ENCODE measurements at places on chromosomes 11 and 22. TPM values are rescaled to one million over a fixed set of nuclear protein-coding genes. Genes with fewer than 3 reads are reported as not detected.

DNA sequence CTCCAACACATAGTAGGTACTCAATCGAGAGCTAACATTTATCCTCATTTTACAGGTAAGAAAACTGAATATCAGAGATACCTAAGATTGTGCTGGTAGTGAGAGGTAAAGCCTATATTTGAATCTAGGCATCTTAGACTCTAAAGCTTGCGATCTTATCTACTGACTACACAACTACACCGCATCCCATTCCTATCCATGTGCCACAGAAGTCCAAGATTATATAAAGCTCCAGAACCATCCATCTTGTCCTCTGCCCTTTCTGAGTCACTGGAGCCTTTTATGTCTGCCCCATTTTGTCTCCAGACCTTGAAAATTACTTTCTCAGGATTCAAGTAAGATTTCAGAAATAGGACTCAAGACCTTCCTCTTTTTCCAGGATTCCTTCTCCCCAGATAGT, 84.4 kb downstream of the OR5AK2 start:
- H3K36me3 ChIP-seq, result no peaks in the 10 kb centered on the region
- H3K4me1 ChIP-seq, result no peaks in the 10 kb centered on the region
- no peak for DNase-seq
- H3K27ac ChIP-seq, result no peak overlapping the region

GRCh38 chr11:6735306-6735705, 36.5 kb downstream of the OR2AG2 start:
- DNase-seq, result no peak
- H3K27ac ChIP-seq, result no peak overlapping the region
- H3K4me3 ChIP-seq, result no peak overlapping the region

DNA sequence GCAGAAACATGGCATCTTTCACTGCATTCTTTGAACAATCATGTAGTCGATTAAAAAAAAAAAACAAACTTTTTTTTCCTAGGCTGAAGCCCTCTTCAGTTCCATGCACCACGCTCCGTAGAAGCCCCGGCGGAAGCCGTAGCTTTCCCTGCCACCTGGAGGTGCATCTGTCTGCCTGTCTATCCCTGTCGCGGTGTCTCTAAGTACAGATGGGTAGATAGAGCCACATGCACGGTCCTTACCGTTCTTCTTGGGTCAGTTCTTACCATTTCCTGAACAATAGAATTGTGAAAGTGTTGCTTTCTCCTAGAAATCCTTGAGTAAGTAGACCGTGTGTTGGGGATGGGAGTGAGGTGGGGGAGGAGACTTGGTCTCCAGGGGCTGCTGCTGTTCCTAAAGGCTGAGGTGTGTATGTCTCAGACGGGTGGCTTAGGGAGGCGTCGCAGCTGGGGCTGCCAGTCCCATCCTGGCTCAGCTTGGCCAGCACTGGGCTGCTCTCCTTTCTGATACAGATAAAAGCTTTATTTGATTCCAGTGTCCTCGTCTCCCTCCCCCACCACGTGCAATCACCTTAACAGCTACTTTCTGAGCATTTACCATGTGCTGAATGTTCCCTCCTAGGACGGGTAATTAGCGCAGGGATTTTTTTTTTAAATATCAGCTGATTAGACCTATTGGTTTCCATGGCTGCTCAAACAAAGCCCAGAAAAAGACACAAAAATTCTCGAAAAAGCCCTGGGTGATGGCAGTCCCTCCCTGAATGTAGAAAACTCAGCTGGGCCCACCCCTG, 46.8 kb downstream of the MACROD1 start:
- H3K27ac ChIP-seq, result no peak overlapping the region
- H3K4me3 ChIP-seq, result no peak overlapping the region
- H3K36me3 ChIP-seq, result no peaks in the 10 kb centered on the region

GRCh38 chr11:128291835-128292234, 295.5 kb downstream of the ETS1 start:
- no peak overlapping the region for H3K4me3 ChIP-seq
- H3K36me3 ChIP-seq, result no peaks in the 10 kb centered on the region
- no peak overlapping the region for H3K27ac ChIP-seq
- H3K27me3 ChIP-seq, result no peaks in the 10 kb centered on the region

DNA sequence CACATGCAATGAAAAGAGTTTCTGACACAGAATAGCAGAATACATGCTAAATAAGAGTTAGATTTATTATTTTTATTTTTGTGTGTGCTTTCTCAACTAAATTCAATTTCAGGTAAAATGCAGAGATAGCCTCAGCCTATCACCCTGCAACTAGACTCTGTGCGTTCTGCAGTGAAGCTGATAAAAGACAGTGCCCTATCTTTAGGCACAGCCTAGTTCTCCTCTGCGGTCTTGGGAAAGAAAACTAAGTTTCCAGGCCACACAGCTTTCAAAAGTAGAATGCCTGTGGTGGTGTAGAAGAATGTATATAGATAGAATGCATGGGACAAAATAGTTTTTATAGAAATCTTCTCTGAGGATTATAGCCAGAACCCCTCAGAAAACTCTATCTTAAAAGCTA, 12.0 kb upstream of the MMP1 start:
- no peaks in the 10 kb centered on the region for H3K27me3 ChIP-seq
- no peak for DNase-seq
- H3K27ac ChIP-seq, result no peak overlapping the region
- H3K4me3 ChIP-seq, result no peak overlapping the region
- H3K4me1 ChIP-seq, result no peaks in the 10 kb centered on the region

DNA sequence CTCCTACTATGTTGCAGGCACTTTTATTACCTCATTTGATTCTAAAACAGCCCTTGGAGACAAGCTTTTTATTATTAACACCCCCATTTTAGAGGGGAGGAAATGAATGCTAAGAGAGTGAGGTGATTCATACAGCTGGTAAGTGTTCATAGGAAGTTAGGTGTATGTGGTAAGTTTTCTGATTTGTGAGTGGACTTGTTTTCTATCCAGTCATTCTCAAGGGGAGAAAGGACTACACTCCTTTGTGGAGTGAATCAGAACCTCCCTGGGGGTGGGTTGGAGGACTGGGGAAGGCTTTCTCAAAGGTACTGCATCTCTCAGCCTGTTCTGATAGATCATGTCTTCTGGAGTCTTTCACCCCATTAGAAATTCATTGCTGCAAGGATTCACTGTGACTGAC, 23.5 kb downstream of the PKNOX2 start:
- H3K27me3 ChIP-seq, result no peaks in the 10 kb centered on the region
- no peak overlapping the region for H3K27ac ChIP-seq
- H3K36me3 ChIP-seq, result no peaks in the 10 kb centered on the region

DNA sequence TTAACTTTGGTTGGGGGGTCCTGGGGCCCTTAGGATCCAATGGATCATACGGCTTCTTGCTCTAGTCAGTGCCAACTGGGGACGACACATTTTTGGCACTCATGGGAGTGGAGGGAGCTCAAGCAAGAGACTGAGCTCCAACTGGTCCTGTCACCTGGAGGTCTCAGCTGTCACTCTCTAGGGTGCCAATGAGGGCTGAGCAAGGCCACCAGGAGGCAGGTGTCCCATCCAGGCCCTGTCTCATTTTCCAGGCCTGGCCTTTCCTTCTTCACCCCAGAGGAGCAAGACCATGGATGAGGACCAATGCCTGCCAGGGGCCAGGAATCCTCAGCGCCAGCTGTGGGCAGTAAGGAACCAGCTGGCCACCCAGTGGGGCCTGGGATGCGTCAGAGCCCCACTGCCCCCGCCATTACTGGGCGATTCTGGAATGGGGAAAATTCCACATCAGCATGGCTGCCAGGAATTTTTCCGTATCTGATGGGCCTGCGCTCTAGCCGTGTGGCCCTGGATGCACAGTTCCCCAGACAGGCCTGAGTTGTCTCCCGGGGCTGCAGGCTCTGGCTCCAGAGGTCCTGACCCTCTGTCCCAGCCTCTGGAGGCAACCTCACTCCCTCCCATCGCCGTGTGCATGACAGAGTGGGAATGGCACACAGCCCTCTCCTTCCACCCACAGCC, 669 bp upstream of the GAL3ST1 start:
- no peaks in the 10 kb centered on the region for H3K27me3 ChIP-seq
- H3K4me1 ChIP-seq, result peaks cover 2% of the 10 kb centered on the region
- no peak overlapping the region for H3K27ac ChIP-seq
- peaks cover 28% of the 10 kb centered on the region for H3K36me3 ChIP-seq

DNA sequence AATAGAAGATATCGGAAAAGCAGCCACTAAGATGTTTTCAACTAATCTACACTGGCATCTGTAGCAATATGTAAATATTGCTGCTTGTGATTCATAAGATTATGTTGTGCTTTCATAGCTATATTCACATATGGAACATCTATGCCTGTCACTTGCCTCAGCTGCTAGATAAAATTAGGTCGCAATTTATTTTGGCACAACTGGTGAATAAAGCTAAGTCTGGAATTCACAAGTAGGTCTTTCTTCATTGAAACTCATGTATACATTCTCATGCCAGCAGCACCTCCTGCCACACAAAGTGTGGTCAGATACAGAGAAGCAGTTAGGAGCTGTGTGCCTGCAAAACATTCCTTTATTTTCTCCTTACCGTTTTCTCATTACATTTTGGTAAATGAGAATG, 543.3 kb upstream of the CHORDC1 start:
- H3K27ac ChIP-seq, result no peak overlapping the region
- H3K36me3 ChIP-seq, result no peaks in the 10 kb centered on the region

- H3K4me1 ChIP-seq, result no peaks in the 10 kb centered on the region
- H3K27me3 ChIP-seq, result no peaks in the 10 kb centered on the region
- no peak overlapping the region for H3K27ac ChIP-seq
Observed at GRCh38 chr11:10317151-10317755, 12.4 kb downstream of the ADM start.

DNA sequence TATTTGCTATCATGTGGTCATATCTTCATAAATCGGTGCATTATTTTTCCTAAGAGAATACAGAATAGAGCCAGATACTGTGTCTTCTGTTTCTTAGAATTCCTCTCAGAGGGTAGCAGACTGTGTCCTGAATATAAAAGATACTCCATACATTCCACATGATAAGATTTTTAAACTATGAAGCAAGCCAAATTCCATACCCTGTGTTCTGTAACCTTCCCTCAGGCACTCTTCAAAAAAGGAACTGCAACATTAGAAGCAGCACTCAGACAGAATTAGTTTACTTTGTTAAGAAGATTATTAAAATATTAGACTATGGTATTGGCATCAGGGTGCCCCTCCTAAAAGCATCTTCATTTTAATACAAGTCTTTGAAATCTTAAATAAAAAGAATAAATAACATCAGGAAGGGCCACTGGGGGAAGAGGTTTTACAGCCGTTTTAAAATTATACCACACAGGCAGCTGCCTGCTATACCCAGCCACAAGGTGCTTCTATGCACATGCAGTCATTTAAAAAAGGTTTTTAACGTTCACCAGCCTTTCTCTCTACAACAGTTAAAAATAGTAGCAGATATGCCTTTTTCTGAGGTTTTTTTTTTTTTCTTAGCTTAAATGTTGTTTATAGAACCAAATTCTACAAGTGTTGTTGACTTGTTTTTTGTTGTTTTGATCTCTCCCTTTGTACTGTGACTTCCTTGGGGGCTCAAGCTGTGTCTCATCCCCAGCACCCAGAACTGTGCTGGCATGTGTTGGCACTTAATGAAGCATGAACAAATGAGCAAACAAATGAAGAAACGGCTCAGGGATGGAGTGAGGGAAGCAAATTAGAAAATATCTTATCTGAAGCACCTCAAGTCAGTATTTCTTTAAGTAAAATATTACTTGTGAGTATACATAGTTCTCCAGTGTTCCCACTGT, 54.7 kb upstream of the CCDC89 start:
- no peaks in the 10 kb centered on the region for H3K36me3 ChIP-seq
- no peaks in the 10 kb centered on the region for H3K4me1 ChIP-seq
- H3K4me3 ChIP-seq, result no peak overlapping the region

DNA sequence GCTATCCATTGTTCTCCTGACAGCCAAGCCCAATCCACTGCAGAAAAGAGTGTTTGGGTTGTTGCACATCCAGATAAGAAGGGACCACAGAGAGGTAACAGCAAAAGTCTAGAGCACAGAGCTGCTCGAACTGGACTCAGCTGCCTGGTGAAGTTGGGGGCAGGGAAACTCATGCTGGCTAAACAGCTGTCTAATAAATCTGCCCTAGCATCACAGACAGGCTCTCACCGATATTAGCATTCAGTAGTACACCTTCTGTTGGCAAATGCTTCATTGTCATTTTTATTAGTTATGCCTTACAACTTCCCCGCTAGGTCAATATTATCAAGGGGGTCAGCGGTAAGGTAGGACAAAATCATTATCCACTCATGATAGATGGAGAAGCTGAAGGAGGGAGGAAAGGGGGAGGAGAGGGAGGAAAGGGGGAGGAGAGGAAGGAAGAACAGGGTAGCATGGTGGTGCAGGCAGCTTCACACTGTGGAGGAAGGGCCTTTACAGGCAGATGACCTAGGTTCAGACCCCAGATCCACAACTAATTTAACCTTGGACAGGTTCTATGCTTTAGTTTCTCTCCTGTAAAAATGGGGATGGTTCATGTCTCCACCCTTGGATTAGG, 102.7 kb downstream of the LARGE1 start:
- no peaks in the 10 kb centered on the region for H3K4me1 ChIP-seq
- no peak for DNase-seq
- no peak overlapping the region for H3K27ac ChIP-seq
- no peaks in the 10 kb centered on the region for H3K27me3 ChIP-seq
- H3K36me3 ChIP-seq, result no peaks in the 10 kb centered on the region
- H3K4me3 ChIP-seq, result no peak overlapping the region

GRCh38 chr22:49970528-49971231, 10.1 kb downstream of the PIM3 start:
- no peaks in the 10 kb centered on the region for H3K27me3 ChIP-seq
- no peaks in the 10 kb centered on the region for H3K36me3 ChIP-seq
- H3K27ac ChIP-seq, result peak overlapping the region; percentile 79
- H3K4me3 ChIP-seq, result peak overlapping the region; percentile 38
- H3K4me1 ChIP-seq, result peaks cover 7% of the 10 kb centered on the region
- peak; percentile 94 for DNase-seq

- no peak for DNase-seq
- no peaks in the 10 kb centered on the region for H3K36me3 ChIP-seq
- no peak overlapping the region for H3K27ac ChIP-seq
Observed at GRCh38 chr11:47109051-47109726, 67.5 kb downstream of the ARFGAP2 start.

DNA sequence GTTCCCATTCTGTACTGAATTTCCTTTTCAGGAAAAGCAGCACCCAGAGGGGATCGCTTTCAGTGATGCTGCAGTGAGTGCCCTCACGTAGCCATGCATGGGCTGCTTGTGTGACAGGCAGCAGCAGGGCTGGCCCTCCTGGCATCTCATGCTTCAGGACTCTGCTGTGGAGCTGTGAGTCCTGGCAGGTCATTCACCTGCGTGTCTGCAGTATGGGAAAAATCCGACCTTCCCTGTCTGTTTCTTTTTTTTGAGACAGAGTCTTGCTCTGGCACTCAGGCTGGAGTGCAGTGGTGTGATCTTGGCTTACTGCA, 13.4 kb downstream of the GLB1L2 start:
- H3K4me1 ChIP-seq, result no peaks in the 10 kb centered on the region
- no peak for DNase-seq
- H3K4me3 ChIP-seq, result no peak overlapping the region
- no peaks in the 10 kb centered on the region for H3K36me3 ChIP-seq
- no peaks in the 10 kb centered on the region for H3K27me3 ChIP-seq

- H3K27me3 ChIP-seq, result no peaks in the 10 kb centered on the region
- no peak for DNase-seq
- peak overlapping the region; percentile 22 for H3K4me3 ChIP-seq
- no peaks in the 10 kb centered on the region for H3K36me3 ChIP-seq
- H3K4me1 ChIP-seq, result no peaks in the 10 kb centered on the region
- H3K27ac ChIP-seq, result no peak overlapping the region
Observed at GRCh38 chr22:39556970-39557841, 13.3 kb upstream of the CACNA1I start.

Gene SORL1
- total RNA-seq, result 77.4 TPM

Gene TUBA8
- 1.3 TPM for total RNA-seq

Gene PICALM
- total RNA-seq, result 144 TPM

Gene RASD2
- 6.2 TPM for total RNA-seq

Gene HBG2
- not detected for total RNA-seq

Gene CLDN5
- 31.9 TPM for total RNA-seq

Gene RIMBP3C
- 6.4 TPM for total RNA-seq

Gene CCDC73
- total RNA-seq, result 2.7 TPM

Gene TBX1
- 20.2 TPM for total RNA-seq
